ENCODE measurements at places on chromosomes 1 and 21.

- peak; percentile 25 for DNase-seq
These were observed 18.5 kb downstream of the SH3BP5L start for GRCh38 chr1:248807067-248807737.

DNA sequence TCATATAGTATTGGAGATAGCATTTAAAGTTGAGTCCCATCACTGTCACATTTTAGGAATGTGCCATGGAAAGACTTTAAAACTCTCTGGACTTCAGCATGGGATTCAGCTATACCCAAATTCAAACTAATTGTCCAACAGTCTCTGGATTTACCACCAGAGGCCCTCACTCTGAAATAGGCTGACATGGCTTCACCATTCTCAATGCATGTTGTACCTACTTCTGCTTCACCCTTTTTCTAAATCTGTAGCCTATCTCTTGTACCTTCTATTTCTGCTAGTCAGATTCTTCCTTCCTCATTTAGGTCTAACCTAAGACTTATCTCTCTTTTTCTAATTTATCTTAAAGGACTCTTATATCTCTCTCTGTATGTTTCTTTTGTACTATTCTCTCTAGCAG lies 512.7 kb upstream of the ZRANB2 start:
- no peak for DNase-seq

GRCh38 chr21:15895142-15896106 lies 165.6 kb downstream of the USP25 start:
- no peak for DNase-seq

GRCh38 chr21:16775076-16775475 lies 737.8 kb upstream of the CXADR start:
- DNase-seq = no peak

DNA sequence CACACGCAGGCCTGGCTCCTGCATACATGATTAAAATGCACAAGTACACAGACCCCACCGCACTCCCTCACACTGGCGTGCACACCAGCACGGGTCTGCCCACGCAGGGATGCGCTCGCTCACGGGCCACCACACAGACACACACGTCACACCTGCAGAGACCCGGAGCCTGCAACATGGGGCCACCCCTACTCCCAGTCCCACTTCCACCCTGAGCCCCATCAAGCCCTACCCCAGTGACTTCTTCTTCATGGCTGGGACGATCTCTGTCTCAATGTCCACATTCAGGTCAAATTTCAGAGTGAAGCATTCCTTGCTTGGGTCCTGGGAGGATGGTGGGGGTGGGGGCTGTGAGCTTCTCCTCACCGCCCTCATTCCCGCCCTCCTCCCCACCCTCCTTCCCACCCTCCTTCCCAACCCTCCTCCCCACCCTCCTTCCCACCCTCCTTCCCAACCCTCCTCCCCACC lies 8.9 kb upstream of the TNFRSF25 start:
- no peak for DNase-seq

GRCh38 chr1:202942426-202942825 lies 15.4 kb upstream of the KLHL12 start:
- no peak for DNase-seq

- DNase-seq = no peak
These were observed 49.8 kb downstream of the BCAR3 start for GRCh38 chr1:93631626-93632365.

DNA sequence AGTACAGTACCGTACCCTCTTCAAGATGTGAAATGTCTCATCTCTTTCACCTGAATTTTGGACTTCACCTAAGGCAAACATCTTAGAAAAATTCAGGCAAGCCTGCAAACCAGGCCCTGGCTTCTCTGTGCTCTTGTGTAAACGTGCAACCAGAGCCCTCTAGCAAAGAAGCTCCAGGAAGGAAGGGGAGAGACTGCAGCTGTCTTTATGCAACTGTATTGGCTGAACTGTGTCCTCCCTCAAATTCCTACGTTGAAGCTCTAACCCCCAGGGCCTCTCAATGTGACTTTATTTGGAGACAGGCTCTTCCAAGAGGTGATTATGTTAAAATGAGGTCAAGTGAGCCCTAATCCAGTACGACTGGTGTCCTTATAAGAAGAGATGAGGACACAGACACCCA lies 60.3 kb downstream of the SLC45A1 start:
- no peak for DNase-seq

DNA sequence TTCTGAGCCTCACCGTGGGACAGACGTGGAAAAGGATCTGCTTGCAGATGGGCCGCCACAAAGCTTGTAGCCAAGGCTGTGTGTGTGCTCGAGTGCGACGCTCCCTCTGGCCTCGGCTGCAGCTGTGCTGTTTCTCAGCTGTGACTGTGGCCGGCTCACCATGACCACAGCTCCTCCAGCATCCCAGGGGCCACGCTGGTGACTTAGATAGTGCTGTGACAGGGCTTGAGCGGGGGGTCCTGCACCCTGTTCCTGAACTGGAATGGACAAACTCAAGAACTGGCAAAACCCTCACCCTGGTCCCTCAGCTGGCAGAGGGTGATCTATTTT lies 17.4 kb upstream of the ACTRT2 start:
- no peak for DNase-seq

DNA sequence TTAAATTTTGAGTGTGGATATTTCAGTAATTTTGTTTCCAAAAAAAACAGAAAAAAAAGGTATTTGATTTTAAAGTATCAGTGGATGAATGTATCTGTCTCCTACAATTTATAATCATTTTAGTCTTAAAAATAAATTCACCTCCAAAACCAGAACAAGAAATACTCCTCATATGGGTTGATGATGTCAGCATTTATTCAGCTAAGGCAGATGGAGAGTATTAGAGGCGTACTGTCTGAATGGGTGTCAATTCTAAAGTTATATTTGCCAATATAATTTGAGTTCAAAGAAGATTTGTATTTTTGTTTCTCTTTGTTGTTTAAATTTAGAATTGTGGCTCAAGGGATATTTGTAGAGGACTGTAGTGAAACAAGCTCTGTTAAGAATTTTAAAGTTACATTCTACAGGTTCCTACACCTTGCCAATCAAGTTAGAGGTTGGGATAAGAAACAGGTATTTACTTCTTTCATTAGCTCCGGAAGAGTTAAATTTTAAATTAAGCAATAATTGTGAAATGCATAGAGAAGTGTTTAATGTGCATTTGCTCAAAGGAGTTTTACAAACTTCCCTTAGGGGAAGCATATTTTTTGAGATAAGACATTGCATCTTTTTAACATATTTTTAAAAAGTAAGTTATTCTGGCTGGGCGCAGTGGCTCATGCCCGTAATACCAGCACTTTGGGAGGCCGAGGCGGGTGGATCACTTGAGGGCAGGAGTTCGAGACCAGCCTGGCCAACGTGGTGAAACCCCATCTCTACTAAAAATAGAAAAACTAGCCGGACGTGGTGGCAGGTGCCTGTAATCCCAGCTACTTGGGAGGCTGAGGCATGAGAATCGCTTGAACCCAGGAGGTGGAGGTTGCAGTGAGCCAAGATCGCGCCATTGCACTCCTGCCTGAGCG lies 1.2 kb downstream of the PLA2G4A start:
- DNase-seq = no peak

- DNase-seq = no peak
These were observed 88.6 kb downstream of the PHTF1 start for GRCh38 chr1:113670650-113671049.

DNA sequence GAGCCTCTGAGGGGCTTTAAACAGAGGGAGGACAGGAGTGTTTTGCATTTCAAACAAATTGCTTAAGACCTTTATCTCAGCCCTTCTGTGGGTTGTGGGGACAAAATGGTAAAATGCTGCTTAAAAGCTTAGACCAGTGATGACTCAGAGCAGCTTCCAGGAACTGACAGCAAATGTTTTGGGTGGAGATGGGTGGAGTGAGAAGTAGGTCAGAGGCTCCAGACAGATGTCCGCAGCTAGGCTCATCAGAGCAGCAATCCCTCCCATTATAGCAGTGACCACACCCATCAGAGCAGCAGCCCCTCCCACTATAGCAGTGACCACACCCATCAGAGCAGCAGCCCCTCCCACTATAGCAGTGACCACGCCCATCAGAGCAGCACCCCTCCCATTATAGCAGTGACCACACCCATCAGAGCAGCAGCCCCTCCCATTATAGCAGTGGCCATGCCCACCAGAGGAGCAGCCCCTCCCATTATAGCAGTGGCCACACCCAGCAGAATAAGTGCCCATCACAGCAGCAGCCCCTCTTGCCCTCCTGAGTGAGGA lies 532.2 kb downstream of the MATN1 start:
- DNase-seq = peak; percentile 53

GRCh38 chr1:232893481-232894313 lies 56.7 kb upstream of the NTPCR start:
- DNase-seq = no peak

DNA sequence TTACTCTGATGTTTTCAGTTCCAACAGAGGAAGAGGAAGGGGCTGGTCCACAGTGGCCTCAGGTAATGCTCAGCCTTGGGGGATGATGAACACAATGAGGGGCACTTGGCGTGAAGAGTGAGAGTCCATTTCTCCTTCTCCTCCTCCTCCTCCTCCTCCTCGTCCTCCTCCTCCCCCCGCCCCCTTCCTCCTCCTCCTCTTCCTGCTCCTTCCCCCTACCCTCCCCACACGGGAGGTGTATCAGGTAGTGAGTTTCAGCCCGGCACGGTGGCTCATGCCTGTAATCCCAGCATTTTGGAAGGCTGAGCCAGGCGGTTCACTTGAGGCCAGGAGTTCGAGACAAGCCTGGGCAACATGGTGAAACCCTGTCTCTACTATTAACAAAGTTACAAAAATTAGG lies 17.3 kb upstream of the GPR157 start:
- DNase-seq = no peak

- DNase-seq = no peak
These were observed 21.5 kb upstream of the SLC25A34 start for GRCh38 chr1:15714406-15715136.

DNA sequence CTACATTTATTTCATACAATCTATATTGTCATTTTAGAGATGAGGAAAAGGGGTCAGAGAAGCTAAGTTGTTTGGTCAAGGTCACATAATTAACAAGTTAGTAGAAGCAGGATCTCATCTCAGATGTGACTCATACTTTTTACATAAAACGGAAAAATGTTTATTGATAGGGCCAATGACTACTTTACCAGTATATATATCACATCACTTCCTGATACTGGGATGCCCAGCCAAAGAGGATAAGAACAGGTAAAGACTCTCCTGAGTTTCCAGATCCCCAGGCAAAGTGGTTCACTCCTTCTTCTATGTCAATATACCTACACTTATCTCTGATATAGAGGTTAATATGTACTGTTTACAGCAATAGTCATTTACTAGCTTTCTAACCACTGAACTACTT lies 21.0 kb downstream of the YIPF1 start:
- no peak for DNase-seq

GRCh38 chr1:50975436-50975835 lies 5.4 kb downstream of the CDKN2C start:
- DNase-seq = no peak

- DNase-seq = no peak
These were observed 62.0 kb upstream of the USP25 start for GRCh38 chr21:15667819-15668218.

DNA sequence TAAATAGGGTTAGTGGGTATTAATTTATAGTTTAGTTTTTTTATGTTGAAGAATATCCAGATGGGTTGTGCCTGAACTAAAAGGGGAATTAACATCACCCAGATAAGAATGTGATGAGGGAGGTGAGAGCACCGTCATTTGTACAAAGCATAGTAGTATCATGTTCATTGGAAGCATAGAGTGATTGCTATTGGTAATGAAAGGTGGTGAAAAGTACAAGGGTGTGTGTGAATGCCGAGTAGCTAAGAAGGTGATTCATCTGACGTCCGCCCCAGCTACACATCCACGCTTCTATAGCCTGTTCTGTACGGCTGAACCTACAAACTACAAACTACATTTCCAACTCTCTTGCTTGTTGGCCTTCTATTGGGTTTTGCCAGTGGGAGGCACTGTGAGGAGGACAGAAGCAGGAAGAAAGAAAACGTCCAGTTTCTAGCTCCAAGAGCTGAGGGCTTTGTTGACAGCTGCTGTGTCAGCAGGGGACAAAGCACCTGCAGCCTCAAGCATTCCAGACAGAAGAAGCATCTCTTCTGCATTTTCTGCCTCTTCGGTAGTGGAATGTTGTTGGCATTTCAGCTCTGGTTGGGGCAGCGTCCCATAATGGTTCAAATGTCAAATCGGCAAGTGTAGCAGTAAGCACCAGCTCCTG lies 404.8 kb downstream of the KCTD3 start:
- DNase-seq = no peak

DNA sequence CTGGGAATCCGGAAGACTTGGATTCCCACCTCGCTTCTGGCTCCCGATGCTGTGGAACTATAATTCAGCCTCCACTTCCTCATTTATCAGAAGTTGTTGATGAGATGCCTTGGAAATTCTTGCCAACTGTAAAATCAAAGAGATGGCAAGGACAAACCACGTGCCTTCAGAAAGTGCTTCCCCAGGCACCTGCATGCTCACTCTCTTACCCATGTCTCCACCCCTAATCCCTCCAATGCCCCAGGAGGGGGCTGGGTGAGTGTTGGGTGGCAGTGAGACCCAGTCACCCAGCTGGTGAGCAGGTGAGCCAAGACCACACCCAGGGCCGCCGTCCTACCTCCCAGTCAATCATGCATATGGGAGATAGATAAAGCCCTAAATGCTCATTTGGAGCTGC lies 160.8 kb downstream of the PSMG1 start:
- DNase-seq = no peak

GRCh38 chr1:2848006-2848670 lies 46.6 kb upstream of the TTC34 start:
- no peak for DNase-seq

DNA sequence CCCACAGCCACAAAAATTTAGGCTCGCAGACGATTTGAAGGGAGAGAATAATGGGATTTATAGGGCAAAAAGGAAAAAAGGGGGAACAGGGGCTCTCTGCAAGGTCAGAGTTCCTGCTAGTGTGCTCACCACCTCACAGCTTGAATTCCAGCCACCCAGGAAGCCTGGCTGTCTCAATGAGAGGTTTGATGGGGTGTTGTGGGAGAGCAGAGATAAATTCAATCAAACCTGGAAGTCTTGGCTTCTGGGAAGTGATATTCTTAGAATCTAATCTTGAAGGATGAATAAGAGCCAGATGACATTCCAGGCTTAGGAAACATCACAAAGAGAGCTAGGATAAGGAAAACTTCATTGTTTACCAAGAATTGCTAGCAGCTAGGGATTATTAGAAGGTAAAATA lies 47.4 kb upstream of the C21orf91 start:
- DNase-seq = no peak

GRCh38 chr1:224266915-224267856 lies 62.8 kb downstream of the NVL start:
- no peak for DNase-seq

- DNase-seq = no peak
These were observed 6.2 kb upstream of the TRIM45 start for GRCh38 chr1:117127795-117128194.

GRCh38 chr1:151945725-151946722 lies 36.7 kb upstream of the THEM4 start:
- DNase-seq = peak; percentile 77

Measured in activated T-helper 1 cell treated with anti-CD3 and anti-CD28 coated beads, Interleukin-12 subunit alpha, Interleukin-12 subunit beta, Interleukin-2, Interleukin-4 antibody, amounts not matched to agents 30 ng/mL and 10 ng/mL and 1 ng/mL, durations not matched to agents 14 hours and 24 hours and 36 hours (primary cell).